ENCODE measurements at places on chromosomes 13 and 19.

DNA sequence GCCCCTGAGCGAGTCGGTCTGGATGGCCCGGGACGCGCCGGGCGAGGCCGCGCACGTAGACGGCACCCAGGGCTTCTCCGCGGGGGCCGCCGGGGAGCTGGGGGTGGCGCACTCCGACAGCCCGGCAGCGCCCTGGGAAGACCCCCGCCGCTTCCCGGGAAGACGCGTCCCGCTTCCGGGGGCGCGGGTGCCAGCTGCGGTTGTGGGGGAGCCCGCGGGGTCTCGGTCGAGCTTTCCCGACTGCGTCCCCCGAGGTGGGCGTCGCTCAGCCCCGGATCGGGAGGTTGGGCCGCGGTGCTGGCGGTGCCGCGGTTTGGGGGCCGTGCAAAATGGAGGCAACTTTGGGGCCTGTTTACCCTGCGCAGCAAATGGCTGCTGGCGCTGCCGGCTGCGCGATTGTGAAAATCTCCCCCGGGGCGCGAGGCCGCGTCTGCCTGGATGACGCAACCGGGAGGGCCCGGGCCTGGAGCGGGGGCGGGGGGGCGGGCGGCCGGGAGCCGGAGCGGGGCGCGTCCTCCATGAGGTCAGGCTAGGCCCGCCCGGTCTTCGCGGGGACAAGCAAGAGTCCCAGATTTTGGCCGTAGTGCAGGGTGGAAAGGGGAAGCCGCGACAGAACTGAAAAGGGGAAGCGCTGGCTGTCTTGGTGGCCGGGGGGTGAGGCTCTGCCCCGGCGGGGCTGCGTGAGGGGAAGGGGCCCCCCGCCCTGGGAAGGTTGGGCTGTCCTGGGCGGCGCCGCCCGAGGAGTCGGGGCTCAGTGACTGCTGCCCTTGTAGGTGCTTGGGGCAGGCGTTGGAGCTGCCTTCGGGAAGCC is 11.3 kb downstream of the PEAK3 start:
- DNase-seq = peak; percentile 73

GRCh38 chr13:65605396-65605795 is 1624.7 kb downstream of the PCDH9 start:
- no peak for DNase-seq

GRCh38 chr19:7000333-7000732 is 20.9 kb downstream of the MBD3L2B start:
- DNase-seq = no peak

GRCh38 chr13:49021953-49022352 is 46.2 kb downstream of the FNDC3A start:
- DNase-seq = no peak

DNA sequence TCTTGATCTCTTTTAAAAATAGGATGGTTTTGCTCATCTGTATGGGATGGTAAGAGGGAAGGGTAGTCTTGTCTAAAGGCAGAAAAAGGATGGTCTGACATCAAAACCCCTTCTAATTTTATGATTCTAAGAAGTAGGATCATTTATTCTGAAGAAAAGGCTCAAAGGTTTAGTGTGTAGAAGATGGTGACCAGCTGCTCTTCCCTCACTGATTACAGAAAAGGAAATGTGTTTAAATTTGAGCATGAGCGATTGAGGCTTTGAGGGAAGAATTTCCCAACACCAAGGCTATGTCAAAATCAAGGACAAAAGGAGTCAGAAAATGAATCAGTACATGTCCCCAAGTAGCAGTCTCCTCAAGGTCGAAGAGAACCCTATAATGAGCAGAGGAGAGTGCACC is 909.8 kb downstream of the EFNB2 start:
- no peak for DNase-seq

DNA sequence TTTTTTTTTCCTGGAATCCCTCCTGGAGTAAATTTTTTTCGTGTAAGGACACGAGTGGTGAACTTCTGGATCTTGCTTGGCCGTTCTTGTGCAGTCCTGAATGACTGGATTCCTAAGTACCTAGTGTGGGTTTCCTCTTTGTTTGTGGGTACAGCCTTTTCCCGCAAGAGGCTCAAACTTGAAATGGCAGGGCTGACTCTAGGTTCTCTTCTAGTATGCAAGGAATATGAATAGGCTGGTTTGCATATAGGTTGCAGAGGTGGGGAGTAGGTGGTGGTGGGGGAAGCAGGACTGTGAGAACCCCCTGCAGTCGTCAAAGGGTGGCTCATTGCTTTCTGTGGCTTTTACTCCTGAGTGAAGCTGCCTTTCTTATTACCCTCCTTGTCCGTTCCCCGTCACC is 13.6 kb downstream of the UBAC2 start:
- peak; percentile 49 for DNase-seq

GRCh38 chr13:37587236-37587635 is 11.3 kb downstream of the POSTN start:
- no peak for DNase-seq

- no peak for DNase-seq
Observed at GRCh38 chr13:31538067-31539042, 201.0 kb upstream of the RXFP2 start.

DNA sequence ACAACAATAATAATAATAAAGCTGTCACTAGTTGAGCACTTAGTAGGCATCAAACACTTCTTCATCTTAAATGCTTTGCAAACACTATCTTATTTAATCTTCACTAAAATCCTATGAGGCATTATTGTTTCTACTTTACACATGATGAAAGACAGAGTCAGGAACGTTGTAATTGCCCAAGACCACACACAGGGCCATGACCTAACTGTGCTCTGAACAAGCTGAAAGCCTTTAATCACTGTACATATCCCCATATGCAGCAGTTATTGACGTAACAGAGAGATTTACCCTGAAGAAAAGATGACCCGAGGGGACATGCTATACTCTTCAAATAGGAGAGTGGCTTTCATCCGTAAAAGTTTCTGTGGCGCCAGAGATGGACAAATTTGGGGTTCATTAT is 53.0 kb downstream of the SACS start:
- DNase-seq = no peak

- peak; percentile 35 for DNase-seq
Observed at GRCh38 chr19:57103573-57104277, 16.1 kb upstream of the USP29 start.

GRCh38 chr13:77811381-77811780 is 107.2 kb downstream of the EDNRB start:
- DNase-seq = no peak

- no peak for DNase-seq
Observed at GRCh38 chr19:275000-275399, 16.2 kb downstream of the PLPP2 start.

DNA sequence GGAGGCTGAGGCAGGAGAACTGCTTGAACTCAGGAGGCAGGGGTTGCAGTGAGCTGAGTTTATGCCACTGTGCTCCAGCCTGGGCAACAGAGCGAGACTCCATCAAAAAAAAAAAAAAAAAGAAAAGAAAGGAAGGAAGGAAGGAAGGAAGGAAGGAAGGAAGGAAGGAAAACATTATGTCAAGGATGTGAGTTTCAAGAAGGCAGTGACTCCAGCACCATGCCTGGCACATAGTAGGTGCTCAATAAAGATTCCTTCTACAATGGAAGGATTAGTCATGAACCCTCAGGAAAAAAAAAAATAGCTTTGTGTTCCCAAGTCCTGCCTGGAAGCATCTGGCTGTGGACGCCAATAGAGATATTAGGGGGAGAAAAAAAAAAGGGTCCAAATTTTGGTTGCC is 10.1 kb upstream of the ZNRF4 start:
- DNase-seq = no peak

DNA sequence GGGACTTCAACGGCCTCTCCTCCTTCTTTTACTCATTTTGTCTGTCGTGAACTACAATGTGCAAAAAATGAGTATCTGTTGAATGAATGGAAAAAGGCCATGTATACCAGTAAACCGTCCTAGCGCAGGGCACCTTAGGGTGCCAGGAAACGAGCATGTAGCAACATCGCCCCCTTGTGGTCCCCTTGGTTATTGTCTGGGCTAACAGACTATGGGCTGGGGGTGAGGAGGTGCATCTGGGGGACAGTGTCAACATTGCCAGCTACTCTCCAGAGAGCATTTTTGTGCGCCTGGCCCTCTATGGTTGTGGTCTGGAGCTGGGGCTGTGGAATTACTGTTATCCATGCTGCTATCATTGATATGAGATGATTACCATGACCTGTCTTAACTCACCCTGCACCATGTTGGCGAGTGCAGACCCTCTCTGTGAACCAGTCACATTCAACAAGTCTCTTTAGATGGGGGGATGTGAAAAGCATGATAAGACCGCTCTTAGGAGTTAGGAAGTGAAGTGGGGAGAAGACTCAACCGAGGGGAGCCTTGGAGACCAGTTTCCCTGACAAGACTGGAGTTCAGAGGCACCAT is 22.8 kb upstream of the SIGLEC11 start:
- DNase-seq = peak; percentile 67

- no peak for DNase-seq
Observed at GRCh38 chr13:73945871-73946270, 188.3 kb downstream of the KLF12 start.

DNA sequence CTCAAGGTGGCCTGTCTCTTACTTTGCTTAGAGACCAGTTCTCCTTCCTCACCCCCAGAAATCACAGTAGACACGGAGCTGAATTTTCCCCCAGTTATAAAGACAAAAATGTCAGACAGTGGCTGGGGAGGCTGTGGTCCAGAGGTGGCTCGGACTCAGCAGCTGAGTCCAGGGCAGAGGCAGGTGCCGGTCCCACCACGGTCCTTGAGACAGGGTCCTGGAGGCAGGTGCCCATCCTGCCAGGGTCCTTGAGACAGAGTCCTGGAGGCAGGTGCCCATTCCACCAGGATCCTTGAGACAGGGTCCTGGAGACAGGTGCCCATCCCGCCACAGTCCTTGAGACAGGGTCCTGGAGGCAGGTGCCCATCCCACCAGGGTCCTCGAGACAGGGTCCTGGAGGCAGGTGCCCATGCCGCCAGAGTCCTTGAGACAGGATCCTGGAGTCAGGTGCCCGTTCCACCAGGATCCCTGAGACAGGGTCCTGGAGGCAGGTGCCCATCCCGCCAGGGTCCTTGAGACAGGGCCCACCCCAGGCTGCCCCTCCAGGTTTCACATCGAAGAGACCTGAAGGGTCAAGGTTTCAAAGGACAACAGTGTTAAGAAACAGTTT is 23.1 kb downstream of the PEPD start:
- DNase-seq = no peak

GRCh38 chr13:98276486-98276885 is 99.4 kb upstream of the RNF113B start:
- DNase-seq = no peak

DNA sequence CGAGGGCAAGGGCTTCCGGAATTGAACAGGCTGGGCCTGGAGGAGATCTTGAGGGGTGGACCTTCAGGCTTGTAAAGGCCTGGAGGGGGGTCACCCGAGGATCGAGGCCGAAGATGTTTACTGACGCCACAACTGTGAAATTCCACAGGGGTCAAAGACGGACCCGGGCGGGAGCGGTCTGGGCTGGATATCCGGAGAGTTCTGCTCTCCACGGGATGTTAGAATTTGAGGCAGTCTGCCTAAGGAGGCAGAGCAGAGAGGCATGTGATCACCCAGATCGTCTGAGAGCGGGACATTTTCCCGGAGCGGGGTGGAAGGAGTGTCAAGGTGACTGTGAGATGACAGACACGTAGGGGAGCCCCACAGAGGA is 13.2 kb downstream of the KLHL26 start:
- no peak for DNase-seq

DNA sequence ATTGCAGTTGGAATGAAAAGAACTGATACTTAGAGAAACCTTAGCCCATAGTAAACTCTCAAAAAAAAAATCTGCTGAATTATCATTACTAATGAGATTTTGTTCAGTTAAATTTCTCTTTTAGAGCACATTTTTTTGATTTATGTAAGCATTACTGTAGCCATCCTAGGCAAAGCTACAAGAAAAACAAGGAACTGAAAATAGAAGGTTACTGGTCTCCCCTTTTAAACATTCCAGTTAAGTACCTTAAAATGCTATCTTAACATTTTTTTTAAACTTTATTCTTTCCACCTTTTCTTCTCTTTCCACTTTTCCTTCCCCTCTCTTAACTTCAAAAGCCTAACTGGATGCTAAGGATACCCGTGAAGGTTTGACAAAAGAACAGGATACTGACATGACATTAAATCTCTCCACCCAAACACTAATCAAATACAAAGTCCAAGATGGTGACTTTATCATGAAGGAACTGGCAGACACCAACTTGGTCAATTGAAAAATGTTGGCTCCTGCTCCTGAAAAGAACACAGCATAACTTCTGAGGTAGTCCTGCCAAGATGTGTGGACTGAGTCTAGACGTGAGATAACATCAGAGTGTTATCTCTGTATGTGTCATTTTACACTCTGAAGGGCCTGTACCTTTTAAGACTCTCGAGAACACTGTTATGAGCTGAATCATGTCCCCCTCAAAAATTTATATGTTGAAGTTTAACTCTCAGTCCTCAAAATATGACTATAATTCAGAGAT is 29.5 kb upstream of the SACS start:
- DNase-seq = no peak

DNA sequence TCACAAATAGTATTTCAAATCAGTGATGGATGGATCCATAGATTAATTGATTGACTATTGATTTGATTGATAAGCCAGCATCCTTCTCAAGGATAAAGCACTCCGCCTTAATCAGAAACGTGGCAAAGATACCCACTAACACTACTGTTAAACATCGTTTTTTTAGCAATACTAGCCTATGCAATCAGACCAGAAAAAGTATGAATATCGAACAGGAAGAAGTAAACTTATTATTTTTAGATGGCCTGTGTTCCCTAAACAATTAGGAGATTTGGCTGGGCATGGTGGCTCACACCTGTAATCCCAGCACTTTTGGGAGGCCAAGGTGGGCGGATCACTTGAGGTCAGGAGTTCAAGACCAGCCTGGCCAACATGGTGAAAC is 49.5 kb downstream of the MYH14 start:
- no peak for DNase-seq

- DNase-seq = no peak
Observed at GRCh38 chr13:91574766-91575165, 176.3 kb downstream of the GPC5 start.

- DNase-seq = no peak
Observed at GRCh38 chr13:27927444-27928352, 7.9 kb downstream of the PDX1 start.

DNA sequence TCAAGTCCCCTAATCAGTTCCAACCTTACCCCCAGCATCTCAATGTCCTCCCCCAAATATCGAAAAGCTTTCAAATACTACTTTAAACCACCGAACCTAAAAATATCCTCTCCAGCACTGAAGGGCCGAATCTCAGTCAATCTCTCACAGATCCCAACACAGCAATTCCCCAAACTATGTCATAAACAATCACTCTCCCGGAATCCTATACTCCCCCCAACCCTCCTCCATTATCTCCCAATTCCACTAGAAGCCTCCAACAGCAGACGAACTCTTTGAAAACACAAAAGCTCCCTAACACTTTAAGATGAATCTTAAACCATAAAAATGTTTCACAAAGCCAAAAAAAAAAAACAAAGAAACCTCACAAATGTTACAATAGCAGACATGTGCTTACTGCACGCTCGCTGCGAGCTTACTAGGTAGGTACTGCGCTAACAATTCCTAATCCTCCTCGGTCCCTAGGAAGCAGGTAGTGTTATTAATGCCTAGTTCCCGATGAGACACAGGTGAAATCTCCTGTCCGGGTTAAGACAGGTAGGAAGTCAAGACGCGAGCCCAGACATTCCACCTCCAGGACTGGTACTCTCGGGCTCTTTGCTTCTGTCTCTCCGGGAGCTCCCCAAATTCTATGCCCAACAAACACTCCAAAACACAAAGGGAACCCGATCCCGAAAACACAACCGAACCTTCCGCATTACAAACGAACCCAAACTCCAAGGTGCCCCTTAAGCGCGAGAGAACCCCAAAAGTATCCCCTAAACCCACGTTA is 14.2 kb downstream of the FBXO46 start:
- no peak for DNase-seq

GRCh38 chr19:7331446-7331845 is 17.3 kb upstream of the ARHGEF18 start:
- no peak for DNase-seq

GRCh38 chr13:103614761-103615160 is 548.5 kb upstream of the SLC10A2 start:
- no peak for DNase-seq
